H7 (cell line): ENCODE measurements at places on chromosomes 11 and 22. TPM values are rescaled to one million over a fixed set of nuclear protein-coding genes. Genes with fewer than 3 reads are reported as not detected.
A peak's percentile ranks its signal among the peaks of the same experiment; 100 is the strongest.

GRCh38 chr11:119729951-119730613 is 1.1 kb upstream of the NECTIN1 start:
- DNase-seq = peak; percentile 88

- DNase-seq = no peak
Measured at GRCh38 chr11:64058494-64058893, 22.8 kb downstream of the FLRT1 start.

GRCh38 chr11:59754859-59755700 is at the start of gene STX3:
Gene STX3 (plus strand): TSS chr11:59755376. CDS start chr11:59755606, 230 bp downstream.
- DNase-seq = peak; percentile 95

DNA sequence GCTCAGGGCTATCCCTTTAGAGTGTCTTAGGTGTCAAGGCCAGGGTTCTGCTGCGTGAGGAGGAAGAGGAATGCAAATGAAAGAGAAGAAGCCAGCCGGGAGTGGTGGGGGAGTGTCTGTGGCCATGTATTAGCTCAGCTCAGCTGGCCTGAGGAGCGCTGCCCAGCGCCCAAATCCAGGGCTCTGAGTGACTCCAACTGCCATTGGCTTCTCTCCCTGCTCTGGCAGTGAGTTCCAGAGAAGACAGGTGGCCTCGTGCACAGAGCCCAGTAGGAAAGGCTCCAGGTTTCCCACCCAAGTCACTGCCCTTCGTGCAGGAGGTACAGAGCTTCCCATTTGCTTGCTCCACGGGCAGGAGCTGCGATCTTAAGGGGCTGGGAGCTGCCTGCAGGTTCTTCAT is 302.0 kb downstream of the KIRREL3 start:
- no peak for DNase-seq

DNA sequence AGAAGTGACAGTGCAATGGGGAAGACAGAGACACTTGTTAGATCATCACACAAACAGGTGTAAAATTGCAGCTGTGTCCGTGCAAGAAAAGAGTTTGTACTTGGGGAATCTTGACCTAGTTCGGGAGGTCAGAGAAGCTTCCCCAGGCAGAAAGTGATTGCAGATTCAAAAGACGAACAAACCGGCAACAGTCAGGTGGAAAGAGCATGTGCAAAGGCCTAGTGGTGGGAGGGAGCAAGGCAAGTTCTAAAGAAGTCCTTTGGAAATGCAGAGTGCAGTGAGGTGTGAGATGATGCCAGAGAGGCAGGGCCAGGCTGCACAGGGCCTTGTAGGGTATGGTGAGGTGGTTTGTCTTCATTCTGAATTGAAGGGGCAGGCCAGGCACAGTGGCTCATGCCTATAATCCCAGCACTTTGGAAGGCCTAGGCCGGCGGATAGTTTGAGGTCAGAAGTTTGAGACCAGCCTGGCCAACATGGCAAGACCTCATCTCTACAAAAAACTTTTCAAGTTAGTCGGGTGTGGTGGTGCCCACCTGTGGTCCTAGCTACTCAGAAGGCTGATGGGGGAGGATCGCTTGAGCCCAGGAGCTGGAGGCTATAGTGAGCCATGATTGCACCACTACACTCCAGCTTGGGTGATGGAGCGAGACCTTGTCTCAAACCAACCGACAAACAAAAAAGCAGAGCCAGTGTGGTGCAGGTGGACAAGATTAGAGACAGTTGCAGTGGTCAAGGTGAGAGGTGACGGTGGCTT is 1.9 kb upstream of the ESS2 start:
- no peak for DNase-seq

DNA sequence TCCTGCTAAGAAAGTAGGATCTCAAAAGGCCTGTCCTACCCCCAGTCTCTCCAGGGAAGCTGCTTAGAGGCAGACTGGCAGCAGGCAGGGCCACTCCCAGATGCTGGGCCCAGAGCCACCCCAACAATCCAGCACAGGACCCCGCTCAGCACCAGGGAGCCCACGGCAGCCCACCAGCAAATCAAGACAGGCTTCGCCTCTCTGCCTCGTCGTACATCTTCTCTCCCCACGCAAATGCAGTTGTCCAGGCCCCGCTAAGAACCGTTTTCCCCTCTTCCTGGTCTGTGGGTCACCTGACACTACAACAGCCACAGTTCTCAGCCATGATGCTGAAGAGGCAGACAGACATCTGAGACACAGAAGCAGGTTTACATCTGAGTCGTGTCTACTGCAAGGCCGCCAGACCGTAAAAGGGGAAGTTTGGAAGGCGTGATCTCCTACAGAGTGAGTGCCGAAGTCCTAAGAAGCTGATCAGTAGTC is 51.1 kb downstream of the IGSF9B start:
- no peak for DNase-seq

- no peak for DNase-seq
Measured at GRCh38 chr11:3206922-3207204, 11.8 kb downstream of the MRGPRG start.

GRCh38 chr11:66866007-66866406 is 9.1 kb downstream of the LRFN4 start:
- no peak for DNase-seq

DNA sequence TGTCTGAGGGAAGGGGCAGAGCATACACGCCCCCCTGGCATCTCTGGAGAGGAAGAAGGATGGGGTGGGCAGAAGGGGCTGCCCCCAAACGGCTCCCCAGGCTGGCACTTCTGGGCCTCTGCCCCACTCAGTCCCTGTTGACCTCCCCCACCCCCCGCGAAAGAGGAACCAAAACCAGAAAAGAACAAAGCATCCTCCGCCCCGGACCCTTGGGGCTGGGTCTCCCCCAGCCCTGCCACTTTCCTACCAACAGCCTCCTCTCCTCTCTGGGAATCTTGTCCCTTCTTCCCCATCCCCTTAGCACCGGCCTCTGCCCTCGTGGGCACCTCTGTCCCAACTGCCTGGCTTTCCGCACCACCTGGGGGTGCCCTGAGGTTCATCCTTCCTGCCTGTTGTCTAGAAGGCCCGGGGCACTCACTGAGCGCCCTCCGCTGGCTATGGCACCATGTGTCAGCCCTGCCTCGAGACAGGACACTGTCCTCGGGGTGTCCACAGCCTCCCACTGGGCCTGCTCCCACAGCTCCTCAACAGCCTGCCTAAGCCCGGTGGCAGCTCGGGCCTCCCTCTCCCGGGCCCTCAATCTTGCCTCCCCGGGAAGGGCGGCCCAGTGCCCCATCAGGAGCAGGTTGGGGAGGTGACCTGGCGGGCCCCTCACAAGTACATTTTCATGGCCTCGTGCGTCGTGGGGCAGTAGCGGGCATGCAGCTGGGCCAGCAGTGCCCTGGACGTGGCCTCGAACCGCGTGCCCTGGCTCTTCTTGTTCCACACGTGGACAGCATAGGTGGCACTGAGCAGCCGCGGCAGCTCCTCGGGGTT is 28.2 kb downstream of the A4GALT start:
- peak; percentile 79 for DNase-seq

GRCh38 chr11:2826679-2827056 is 58.9 kb downstream of the CDKN1C start:
- DNase-seq = no peak

DNA sequence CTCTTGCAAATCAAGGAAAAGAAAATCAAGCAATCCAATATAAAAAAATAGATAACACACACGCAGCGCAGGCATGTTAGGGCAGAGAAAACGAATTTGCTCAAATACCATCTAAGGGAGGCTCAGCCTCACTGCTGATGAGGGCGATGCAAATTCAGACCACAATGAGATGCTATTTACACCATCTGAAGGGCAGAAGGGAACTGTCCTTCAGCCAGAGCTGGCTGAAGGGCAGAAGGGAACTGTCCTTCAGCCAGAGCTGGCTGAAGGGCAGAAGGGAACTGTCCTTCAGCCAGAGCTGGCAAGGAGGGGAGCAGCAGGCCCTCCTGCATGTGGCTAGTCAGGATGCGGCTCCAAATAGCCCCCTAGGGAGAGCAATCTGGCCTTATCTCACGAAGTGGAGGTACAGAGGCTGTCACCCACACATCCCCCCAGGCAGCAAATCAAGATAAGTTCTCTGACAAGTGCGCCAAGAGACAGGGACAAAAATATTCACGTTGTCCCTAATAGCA is 7.6 kb upstream of the SLC39A13 start:
- DNase-seq = no peak

- no peak for DNase-seq
Measured at GRCh38 chr11:12170984-12171383, 60.6 kb downstream of the MICAL2 start.

DNA sequence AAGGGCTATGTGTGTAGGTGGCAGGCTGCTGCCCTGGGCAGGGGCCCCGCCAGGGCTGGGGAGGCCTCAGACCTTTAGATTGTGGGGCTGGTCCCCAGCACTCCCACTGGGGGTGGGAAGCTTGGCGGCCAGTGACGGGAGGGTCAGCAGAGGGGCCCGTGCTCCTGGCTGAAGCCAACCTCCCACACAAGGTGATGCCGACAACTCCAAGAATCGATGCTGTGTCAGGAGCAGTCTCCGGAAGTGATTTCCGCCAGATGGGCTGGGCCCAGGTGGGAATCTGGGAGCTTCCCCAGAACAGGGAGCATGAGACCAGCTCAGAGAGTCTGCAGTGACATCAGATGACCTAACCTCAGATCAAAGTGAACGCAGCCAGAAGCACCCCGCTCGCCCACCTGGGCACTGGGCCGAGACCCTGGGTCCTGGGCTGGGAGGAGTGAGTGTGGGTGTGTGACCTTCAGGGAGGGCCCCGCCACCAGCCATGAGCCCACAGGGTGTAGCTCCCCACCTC is 7.7 kb downstream of the TRPM5 start:
- DNase-seq = no peak

DNA sequence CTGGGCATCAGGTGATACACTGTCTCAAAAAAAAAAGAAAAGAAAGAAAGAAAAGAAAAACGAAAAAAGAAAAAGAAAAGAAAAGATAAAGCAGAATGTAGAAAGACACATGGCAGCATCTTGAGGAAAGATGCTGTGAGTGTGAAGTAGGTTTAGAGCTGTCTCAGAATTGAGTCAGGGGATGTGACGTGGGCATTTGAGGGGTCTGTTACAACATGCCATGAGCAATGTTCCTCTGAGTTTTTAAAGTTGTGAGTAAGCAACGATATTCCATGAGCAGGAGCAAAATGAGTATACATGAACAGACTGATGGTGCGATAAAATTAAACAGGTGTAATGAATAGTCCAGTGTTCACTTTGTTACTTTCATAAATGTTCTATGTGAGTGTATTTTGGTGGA is 11.3 kb upstream of the QSER1 start:
- no peak for DNase-seq

GRCh38 chr11:46338636-46338987 is 8.7 kb upstream of the DGKZ start:
- peak; percentile 61 for DNase-seq

- DNase-seq = no peak
Measured at GRCh38 chr11:74992852-74993251, 4.1 kb downstream of the NEU3 start.

ISX gene
- total RNA-seq = not detected in 2 replicates

OR51F2 gene
- total RNA-seq = not detected in 2 replicates

MMP12 gene
- total RNA-seq = not detected in 2 replicates

SLC25A17 gene
- 35.0 and 37.8 TPM in 2 replicates for total RNA-seq

BRSK2 gene
- total RNA-seq = 22.2 and 23.6 TPM in 2 replicates

MMP27 gene
- total RNA-seq = not detected in 2 replicates
